CD4-positive, CD25-positive, alpha-beta regulatory T cell (primary cell): ENCODE measurements at places on chromosomes 1 and 21.

DNA sequence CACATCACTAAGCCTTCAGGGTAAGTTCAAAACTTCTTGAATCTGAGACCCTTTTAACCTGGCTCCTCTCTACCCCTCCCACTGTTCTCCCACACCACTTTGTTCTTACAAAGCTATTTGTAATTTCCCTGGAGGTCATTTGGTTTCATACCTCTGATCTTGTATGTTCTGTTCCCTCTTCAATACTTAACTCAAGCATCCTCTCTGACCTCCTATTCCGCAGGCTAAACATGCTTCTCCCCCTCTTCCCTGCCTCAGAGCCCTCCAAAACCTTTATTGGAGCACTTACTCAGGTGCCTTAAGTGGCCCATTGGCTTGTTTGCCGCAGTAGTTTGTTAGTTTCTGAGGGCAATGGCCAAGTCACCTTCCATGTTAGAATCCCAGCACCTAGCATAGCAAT, 54.8 kb downstream of the SSX2IP start:
- no peak for DNase-seq

- DNase-seq = no peak
These were observed 18.7 kb upstream of the BLACAT1 start for GRCh38 chr1:205474571-205474970.

GRCh38 chr1:107477233-107477632, 336.4 kb downstream of the NTNG1 start:
- peak; percentile 14 for DNase-seq

DNA sequence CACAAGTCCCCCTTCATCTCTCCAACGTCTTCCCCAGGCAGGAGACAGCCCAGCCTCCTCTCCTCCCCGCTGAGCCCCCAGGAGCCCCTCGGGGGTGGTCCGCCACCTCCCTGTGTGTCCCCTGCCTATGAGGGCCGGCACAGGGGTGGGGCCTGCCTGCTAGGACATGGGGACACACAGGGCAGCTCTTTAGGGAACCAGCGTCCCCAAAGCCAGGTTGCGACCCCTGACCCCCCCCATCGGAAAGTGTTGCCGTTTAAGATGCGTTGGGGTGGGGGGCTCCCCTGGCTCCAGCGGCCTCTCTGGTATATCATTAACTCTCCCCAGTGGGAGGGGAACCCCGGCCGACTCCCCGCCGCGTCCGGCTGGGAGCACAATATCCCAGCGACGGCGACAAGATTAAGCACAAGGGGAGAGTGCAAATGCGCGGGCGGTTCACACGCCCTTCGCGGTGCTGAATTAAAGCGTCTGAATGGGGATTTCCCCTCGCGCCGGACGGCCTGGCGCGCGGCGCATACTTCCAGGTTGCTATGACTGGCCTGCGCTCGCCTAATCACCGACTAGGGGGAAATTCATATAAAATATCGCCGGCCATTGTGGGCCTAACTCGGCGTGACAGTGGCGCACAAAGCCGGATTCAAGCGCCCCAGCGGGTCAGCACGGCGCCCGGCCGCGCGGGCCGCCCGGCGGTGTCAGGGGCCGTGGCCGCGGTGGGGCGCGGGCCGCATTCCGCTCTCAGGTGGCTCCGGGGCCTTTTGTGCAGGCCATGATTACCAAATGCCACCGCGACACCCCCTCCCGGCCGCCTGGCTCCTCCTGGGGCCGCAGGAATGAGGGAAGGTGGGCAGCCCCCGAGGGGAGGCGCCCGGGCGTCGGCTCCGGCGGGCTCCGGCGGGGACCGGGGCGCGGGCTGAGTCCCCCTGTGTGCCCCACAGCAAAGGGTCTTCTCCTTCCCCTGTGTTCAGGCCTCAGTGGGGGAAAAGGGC, 30.9 kb downstream of the WNT3A start:
- no peak for DNase-seq

DNA sequence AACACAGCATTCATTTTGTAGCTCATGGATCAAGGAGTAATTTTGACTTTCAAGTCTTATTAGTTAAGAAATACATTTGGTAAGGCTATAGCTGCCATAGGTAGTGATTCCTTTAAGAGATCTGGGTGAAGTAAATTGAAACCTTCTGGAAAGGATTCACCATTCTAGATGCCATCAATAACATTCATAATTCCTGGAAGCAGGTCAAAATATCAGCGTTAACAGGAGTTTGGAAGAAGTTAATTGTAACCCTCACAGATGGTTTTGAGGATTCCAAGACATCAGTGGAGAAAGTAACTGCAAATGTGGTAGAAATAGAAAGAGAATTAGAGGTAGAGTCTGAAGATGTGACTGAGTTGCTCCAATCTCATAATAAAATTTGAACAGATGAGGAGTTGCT, 216.6 kb downstream of the GREM2 start:
- no peak for DNase-seq
